ENCODE measurements at places on chromosomes 2 and 18.

GRCh38 chr2:236744716-236745115 lies 175.1 kb downstream of the ACKR3 start:
- DNase-seq, result no peak

GRCh38 chr2:156663757-156664409 lies 227.7 kb downstream of the GPD2 start:
- peak; percentile 16 for DNase-seq

DNA sequence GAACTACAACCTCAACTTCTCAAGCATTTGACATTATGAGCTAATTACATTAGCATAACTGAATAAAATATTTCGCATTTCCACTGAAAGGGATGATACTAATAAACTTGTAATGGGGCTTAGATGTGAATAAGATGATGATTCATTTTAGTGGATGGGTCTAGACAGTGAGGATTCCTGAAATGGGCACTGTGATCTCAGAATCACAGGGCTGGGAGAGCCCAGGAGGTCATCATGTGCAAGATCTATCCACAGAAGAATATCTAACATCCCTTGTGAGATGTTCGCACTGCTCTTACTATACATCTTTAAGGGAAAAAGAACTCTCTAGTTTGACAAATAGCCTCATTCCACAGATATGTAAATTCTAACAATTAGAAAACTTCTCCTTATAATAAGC lies 245.7 kb downstream of the DYM start:
- DNase-seq, result no peak

- DNase-seq, result no peak
These were observed 16.7 kb upstream of the MC4R start for GRCh38 chr18:60389314-60389713.

GRCh38 chr2:24809316-24810007 lies 16.2 kb downstream of the CENPO start:
- DNase-seq, result no peak

- DNase-seq, result no peak
These were observed 57.1 kb upstream of the CYTIP start for GRCh38 chr2:157501026-157501425.

DNA sequence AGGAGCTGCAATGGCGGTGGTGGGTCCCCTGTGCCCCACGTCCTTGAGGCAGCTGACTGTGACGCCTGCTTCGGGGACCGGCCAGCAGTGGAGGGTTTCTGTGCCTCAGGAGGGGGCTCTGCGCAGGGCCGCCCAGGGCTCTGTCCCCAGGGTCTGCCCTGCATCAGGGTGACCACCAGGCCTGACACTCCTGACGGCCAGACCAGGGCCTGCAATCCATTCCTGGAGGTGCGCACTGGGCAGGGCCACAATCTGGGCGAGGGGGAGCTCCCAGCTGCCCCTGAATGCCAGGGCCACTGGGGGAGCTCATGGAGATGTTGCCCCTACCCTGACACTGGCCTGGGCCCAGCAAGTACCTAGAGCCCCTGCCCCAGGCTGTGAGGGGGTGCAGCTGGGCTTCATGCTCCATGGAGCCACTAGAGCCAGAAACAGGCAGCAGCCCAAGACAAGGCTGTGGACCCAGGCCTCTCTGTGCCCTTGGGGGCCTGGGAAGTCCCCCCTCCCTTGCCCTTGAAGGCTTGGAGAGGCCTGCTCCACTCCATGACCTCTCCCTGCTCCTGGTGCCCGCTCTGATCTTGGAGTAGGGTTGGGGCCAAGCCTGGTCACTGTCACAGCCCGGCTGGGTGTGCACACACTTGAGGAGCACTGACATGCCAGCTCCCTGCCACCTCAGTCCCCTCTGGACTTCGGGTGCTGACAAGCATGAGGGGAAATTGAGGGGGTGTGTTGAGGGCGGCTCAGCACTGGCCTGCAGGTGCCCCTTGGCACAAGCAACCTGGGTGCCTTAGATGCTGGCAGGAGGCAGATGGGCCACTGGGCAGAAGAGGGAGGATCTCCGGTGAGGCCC lies 55.9 kb downstream of the LDAH start:
- no peak for DNase-seq

DNA sequence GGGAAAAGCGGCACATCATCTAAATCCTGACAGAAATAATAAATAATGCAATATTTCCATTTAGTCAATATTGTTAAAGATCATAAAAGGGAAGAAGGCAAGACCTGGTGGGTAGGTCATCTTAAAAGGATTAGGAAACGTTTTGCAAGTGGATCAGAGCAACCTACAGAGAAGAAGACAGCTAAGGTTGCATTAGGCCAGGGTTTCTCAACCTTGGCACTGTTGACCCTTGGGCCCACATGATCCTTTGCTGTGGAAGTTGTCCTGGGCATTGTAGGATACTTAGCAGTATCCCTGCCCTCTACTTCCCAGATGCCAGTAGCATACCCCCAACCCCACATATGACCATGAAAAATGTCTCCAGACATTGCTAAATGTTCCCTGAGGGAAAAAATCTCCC lies 55.0 kb downstream of the KLF7 start:
- DNase-seq, result no peak

DNA sequence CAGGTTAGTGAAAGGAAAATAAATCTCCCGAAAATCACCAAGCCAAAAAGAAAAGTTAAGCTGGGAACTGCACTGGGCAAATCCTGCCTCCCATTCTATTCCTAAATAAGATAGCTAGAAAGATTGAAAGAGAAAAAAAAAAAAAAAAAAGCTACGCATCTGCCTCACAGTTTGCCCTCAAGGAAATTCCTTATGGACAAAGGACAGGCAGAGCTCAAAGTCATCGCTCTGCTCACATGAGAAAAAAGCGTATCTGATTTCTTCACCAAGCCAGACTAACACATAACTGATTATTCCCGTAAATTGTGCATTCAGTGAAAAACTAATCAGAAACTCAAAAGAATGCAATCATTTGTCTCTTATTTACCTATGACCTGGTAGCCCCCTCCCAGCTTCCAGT lies 50.0 kb downstream of the PUM2 start:
- DNase-seq, result no peak

DNA sequence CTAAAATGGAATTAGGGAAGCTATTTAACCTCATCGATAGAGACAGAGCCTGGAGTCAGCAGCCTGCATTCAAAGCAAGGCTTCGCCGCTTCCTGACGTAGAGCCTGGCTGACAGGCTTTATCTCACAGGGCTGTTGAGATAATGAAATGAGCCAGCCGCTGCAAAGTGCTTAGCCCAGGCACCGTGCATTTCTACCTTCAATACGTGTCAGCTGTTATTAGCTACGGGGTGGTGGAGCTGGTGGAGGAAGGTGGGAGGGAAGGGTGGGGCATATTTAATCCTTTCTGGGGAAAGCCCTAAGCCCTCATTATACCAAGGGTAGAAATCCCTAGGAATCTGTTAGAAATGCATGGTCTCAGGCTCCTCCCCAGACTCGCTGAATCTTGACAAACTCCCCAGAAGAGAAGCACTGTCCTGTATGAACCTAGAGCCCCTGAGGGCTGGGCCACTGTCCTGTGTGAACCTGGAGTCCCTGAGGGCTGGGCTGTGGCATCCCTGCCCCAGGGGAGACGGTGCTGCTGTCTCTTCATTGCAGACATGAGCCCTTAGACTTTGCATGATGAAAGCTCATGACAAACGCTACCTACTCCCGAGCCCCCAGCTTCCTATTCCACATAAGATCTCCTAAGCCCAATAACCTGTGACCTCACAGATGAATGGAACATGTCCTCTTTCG lies 72.4 kb downstream of the ALPK2 start:
- DNase-seq, result no peak

GRCh38 chr2:17271416-17271815 lies 246.8 kb downstream of the RAD51AP2 start:
- no peak for DNase-seq

- no peak for DNase-seq
These were observed 82.1 kb downstream of the UXS1 start for GRCh38 chr2:106111882-106112571.

DNA sequence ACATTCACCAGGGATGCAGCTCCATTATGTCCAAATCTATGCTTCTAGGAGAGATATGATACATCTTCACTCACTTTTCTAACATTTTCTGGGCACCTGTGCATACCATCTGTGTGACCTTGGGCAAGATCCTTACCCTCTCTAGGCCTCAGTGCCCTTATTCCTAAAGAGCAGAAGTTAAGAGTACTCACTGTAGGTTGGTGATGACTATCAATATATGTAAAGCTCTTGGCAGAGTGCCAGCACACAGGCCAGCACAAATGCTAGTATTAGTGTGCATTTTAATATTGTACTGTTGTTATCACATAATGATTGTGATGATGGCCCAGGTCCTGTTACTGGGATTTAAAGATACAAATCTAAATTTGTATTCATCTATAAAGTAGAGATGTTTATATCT lies 199.2 kb downstream of the RAD51AP2 start:
- no peak for DNase-seq

DNA sequence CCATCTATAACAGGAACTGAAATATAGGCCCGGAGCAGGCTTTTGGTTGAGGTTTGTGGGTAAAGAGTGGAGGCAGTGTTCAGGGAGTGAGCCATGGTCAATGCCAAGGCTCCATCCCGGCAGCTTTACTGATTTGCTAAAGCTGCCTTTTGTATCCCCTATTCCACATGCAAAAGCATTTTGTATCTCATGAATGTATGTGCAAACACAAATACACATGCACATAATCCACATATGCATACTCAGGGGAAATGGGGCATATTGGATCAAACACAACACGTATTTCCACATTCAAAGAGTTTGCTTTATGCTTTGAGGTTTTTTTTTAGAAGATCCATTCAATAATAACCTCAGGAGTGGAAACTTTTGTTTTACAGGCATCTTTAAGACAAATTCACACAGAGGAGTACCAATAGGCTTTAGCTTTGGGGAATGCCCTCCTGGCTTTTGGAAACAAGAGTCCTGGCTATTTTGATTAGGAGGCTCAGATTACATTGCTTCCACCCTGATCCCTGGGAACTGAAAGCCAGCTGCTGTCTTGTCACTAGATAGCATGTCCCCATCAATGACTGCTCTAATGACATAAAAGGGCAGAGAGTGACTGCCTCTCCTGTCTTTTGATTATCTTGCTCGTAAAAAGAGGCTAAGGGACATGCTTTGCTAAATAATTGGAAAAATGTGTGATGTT lies 263.2 kb downstream of the EN1 start:
- no peak for DNase-seq

DNA sequence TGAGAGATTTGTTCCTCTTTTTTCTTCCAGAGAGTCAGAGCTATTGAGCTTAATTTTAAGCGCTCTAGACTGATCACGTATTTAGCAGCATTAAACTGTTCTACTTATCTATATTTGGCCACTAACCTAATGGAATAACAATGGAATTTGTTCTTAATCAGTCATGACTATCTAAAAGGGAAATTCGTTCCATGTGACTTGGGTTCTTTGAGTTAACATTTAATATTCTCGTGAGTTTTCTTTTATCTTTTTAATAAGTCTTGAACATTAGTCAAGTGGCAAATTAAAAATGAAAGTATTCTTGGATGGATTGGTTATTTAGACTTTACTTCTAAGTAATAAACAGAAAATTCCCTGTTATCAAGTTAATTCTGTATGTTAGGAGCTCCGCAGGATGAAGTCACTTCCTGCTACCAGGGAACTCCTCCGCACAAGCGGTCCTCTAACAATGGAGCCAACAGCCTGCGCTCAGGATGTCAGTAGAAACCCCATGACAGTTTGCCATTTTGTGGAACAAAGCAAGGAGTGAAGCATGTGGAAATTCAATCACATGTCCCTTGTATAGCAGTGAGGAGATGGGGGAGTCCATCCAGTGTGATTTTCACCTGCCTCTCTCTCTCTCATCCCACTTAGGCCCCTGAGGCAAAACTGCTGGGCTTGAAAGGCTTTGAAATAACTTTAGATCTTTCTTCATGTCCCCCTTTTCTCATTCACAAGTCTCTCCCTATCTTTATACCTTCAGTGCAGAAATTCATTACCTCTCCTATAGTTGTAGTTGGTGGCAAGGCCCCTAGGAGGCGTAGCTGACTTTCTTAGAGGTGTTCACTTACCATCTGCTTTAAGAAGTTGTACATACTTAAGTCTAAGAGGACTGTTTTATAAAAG lies 138.1 kb downstream of the WDR7 start:
- peak; percentile 5 for DNase-seq

GRCh38 chr2:134031539-134031938 lies 222.3 kb upstream of the MGAT5 start:
- no peak for DNase-seq

All from CD4-positive, alpha-beta T cell treated with Interleukin-10 for 1 hour (primary cell).